RWPE1 (cell line): ENCODE measurements at places on chromosomes 7 and 10.

GRCh38 chr10:89414879-89415821 is 782 bp downstream of the IFIT5 start:
- DNase-seq: peak; percentile 49

- peak; percentile 91 for DNase-seq
Observed at GRCh38 chr10:101161494-101162299, 30.6 kb downstream of the TLX1 start.

DNA sequence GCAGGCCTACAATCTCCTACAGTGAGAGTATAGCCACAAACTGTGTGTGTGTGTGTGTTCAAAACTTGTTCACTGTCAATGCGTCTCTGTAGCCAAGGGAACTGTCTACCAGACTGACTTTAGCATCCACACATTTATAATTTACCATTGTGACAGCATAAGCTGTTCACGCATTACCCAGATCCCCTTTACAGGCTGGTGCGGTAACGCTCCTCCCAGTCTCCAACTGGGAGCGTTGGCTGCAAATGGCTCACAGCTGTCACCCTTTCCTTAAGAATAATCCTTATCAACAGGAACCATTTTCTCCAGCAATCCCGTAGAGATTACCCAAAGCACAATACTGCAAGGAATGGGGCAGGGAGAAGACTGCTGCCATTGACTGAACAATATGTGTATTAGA is 199.5 kb downstream of the GPAM start:
- no peak for DNase-seq

DNA sequence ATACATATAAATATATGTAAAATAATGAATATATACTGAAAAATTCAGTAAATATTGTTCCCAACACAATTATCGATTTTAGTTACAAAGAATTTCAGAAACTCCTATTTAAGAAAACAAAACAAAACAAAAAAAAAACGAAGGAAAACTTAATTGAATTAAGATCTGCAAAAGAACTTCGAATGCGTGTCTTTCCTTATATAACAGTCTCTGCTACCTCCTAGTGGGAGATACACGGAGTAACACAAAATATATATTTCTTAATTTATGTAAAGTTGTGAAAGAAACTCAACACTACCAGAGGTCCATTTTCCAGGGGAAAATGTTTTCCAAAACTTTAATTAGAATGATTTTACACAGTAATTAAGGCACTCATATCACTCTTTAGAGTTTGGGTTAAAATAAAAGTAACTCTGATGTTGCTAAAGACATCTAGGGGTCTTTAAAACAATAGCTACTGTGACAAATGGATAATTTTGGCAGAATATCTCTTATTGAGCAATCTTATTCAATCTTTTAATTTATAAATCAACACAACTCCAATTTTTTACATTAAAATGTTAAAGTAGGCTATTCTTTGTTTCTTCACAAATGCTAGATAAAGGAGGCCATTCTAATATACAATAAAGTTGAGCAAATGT is 41.6 kb downstream of the NEBL start:
- peak; percentile 10 for DNase-seq

GRCh38 chr10:24930427-24930826 is 22.0 kb downstream of the PRTFDC1 start:
- no peak for DNase-seq

DNA sequence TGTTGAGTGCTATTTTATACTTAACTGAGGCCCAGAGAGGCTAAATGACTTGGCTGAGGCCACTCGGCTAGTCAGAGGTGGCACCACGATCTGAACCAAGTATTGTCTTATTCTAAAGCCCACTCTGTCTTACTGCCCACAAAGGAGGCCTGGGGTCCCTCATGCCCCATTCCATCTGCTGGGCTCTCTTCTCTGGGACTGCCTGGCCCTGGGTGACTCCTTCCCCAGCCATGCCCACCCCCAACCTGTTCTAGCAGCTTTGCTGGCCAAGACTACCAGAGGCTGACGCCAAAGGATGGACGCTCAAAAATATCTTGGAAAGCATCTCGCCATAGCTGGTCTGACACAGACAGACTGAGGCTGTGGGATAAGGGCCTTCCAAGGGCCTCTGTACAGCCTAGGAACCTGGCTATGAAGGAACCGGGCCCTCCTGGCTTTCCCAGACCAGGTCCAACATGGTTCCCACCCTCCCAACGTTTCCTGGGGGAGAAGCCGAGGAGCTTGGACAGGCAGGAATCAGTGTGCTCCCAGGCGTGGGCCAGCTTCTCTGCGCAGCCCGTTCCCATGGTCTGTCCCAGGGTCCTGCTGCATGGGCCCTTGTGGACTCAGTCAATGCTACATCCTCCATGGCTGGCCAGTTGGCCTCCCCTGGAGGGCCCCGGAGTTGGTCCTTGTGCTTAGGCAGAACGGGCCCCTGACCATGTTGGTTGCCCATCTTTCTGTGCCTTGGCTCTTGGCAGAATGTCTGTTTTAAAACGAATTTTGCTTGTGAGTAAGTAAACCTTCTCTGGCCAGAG is 11.7 kb downstream of the HSPA12A start:
- DNase-seq: no peak

- no peak for DNase-seq
Observed at GRCh38 chr10:12608761-12609160, 259.4 kb downstream of the CAMK1D start.

DNA sequence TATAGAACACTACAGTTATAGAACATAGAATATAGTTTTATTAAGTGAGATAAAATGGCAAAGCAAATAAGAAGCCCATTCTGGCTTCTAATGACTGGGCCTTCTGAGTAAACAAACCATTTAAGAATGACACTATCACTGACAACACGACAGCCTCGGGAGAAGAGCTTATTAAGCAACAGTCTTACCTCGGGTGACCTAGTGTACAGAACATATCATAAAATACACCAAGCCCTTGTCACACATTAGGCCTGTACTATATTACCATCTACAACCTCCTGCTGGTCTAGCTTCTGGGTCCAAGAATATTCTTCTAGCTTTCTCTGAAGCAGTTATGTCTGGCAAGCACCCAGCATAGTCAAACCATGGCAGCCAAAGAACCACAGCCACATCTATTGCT is 32.0 kb downstream of the CCDC186 start:
- DNase-seq: no peak

DNA sequence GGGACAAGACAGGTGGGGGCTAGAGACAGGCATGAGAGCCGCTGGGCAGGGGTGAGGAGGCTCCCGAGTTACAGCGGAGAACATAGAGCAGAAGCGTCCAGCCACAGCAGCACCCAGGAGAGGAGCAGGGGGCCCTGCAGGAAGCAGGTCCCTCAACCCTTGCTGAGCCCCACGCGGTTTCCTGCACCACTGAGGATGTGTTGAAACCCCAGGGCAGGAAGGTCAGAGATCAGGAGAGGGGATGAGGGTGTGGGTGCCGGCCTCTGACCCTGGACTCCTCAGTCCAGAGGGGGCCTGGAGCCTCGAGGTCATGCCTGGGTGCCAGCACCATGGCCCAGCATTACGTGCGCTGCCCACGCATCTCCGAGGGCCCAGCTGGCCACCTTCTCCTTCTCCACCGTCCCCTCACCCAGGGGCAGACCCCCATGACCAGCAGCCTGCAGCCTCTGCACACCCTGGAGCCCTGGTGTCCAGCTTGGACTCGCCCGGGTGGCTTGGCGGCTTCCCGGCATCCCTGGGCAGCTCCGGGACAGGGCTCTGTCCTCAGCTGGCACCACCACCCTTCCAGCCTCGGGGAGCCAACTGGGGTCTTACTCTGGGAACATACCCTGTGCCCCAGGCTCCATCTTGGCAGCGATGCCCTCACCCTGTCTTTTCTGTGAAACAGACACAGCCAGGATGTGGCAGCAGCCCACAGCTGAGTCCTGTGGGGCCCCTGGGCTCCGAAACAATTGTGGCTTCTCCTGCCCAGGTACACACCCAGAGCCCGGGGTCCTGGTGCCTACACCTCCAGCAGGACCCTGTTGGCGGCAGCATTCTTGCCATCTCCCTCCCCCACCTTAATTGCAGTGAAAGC is 52.0 kb downstream of the STK32C start:
- DNase-seq: no peak

DNA sequence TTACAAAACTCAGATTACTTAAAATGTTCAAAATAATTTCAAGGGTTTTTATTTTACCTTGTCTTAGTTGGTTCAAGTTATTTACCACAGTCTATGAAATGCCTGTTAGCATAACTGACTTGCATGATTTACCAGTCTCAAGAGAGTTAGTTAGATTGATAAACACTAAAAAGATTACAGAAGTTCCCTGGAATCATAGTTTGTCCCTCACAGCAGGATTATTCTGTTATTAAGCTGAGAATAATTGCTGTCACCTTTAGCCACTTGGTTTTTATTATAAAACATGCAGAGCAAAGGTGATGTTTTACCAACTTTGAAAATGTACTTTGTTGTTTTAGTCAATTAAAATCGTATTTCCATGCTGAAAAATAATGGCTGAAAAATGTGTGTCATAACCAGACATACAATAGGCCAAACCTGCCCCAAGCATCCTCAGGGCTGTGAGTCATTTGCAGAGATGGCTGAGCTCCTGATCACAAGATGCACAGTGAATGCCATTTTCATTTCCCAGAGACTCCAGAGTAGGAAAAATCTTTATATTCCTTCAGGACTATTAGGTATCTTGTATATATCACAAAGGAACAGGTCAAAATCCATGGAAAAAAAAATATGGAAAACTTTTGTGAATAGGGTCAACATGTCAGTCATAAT is 87.8 kb upstream of the DKK1 start:
- peak; percentile 51 for DNase-seq

- no peak for DNase-seq
Observed at GRCh38 chr7:112362053-112362650, 88.1 kb upstream of the IFRD1 start.
